HepG2 (cell line): ENCODE measurements at places on chromosomes 5 and 9. TPM values are rescaled to one million over a fixed set of nuclear protein-coding genes. Genes with fewer than 3 reads are reported as not detected.
A peak's percentile ranks its signal among the peaks of the same experiment; 100 is the strongest.

SPINK1 gene
- total RNA-seq, result 12.1 and 14.7 TPM in 2 replicates

EDIL3 gene
- not detected in 2 replicates for total RNA-seq

LECT2 gene
- total RNA-seq, result not detected in 2 replicates

TXNDC15 gene
- 33.6 and 49.9 TPM in 2 replicates for total RNA-seq

NUTM2G gene
- not detected in 2 replicates for total RNA-seq

MACROH2A1 gene
- total RNA-seq, result 141 and 158 TPM in 2 replicates

MSX2 gene
- not detected in 2 replicates for total RNA-seq

PCDHB15 gene
- total RNA-seq, result 0.22 and 0.27 TPM in 2 replicates

IL4 gene
- not detected in 2 replicates for total RNA-seq

DNA sequence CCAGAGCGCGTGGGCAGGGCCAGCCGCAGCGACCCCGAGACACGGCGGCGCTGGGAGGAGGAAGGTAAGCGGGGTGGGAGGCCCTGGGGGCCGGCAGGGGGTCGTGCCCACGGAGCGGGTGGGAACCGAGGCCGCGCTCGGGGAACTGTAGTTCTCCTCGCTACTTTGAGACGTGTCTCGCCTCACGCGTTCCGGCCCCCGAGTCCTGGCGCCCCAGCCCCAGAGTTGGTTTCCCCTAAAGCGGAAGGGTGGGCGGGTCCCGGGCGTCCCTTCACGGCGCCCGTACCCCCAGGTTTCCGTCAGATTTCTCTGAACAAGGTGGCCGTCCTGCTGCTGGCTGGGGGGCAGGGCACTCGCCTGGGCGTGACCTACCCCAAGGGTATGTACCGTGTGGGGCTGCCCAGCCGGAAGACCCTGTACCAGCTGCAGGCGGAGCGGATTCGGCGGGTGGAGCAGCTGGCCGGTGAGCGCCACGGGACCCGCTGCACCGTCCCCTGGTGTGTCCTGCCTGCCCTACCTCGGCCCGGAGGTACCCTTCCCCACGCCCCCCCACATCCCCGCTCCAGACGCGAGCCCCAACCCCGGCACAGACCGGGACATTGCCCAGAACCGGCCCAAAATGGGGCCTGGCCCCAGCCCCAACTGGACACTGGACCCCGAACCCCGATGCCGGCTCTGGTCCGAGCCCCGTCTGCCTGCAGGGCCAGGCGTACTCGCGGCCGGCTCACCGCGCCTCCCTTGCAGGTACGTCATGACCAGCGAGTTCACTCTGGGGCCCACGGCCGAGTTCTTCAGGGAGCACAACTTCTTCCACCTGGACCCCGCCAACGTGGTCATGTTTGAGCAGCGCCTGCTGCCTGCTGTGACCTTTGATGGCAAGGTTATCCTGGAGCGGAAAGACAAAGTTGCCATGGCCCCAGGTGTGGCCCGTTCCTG is 709 bp downstream of the UAP1L1 start:
- no peak for DNase-seq

- no peak for DNase-seq
Observed at GRCh38 chr5:94228791-94229190, 389.6 kb downstream of the KIAA0825 start.

GRCh38 chr5:150488519-150489359 is 19.2 kb upstream of the NDST1 start:
- DNase-seq, result no peak

GRCh38 chr9:37745970-37746369 is 7.6 kb upstream of the TRMT10B start:
- no peak for DNase-seq

- DNase-seq, result no peak
Observed at GRCh38 chr5:131899686-131900085, 45.8 kb downstream of the MEIKIN start.

DNA sequence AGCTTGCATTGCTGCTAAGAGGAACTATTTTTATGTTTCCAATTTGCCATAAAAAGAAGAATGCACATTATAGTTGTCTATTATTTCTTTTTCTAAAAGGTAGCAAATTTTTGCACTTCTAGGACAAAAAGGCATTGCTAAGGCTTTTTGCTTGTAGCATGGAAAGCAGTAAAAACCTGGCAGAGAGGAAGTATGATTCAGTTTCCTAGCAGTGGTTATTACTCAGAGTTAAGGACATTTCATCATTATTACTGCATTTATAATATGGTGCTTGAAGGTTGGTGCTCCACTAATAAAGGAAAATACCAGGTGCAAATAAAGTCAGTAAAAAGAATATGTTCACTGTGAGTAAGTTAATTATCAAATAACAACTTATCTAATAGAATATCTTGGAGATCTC is 179.8 kb upstream of the PLPPR1 start:
- no peak for DNase-seq

DNA sequence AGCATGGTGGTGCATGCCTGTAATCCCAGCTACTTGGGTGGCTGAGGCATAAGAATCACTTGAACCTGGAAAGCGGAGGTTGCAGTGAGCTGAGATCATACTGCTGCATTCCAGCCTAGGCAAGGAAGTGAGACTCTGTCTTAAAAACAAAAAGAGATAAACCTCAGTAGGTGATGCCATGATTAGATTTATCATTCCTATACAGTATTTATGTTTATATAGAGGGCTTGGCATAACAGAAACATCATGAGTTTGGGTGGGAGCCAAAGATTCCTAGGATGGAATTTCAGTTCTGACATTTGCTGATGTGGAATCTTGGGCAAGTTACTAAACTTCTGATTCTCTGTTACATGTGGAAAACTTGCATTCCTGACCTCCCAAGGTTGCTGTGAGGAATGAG is 22.3 kb downstream of the RFK start:
- no peak for DNase-seq

DNA sequence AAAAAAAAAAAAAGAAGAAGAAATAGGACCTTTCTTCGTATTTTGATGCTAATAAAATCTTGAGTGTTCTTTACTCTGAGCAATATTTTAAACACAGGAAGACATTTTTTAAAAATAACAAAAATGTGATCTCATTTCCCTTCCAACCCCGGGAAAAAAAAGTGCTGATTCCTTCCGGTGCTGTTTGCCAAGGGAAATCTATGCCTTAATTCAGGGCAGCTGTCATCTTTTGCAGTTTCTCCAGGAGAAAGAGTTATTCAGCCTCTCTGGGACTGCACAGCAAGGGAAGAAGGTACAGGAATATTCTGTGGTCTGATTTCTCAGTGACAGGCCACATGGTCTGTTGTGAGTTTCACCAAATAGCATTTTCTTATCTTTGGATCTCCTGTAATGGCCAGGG is 291.9 kb upstream of the IRX1 start:
- no peak for DNase-seq

GRCh38 chr9:97459326-97459725 is 42.1 kb upstream of the TMOD1 start:
- no peak for DNase-seq

DNA sequence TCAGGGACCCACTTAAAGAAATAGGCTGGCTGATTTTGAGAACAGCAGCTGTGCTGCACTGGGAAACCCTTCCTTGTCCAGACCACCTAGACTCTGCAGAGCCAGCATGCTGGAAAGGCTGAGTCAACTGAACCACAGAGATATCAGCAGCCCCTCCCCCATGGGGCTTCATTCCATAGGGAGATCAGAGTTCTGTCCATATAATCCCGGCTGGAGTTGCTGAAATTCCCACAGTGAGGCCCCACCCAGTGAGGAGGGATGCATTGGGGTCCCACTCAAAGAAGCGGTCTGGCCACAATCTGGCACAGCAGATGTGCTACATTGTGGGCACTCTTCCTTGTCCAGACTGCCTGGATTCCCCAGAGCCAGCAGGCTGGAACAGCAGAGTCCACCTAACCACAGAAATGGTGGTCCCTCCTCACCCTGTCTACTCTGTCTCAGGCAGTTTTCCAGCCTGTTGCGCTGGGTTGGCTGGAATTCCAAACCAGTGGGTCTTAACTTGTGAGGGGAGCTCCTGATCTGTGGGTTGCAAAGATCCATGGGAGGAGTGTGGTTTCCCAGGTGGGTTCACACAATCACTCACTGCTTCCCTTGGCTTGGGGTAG is 127.1 kb downstream of the RNF180 start:
- no peak for DNase-seq

DNA sequence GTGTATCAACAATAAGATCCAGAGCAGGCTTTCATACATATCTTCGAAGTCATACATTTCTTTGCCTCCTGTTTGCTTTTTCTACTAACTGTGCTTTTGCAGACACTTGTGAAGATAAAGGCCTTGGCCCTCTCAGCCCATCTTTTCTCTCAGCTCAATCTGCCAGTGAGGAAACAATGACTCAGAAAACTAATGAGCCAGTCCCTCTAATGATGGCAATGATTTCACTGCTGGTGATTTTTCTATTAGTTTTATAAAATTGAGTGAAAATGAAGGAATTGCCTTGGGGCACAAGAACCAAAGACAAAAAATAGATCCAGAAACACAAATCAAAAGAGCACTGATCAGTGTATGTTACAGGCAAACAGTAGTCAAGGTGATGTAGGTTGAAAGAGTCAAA is 167.7 kb upstream of the PPP2R2B start:
- DNase-seq, result no peak

- DNase-seq, result no peak
Observed at GRCh38 chr9:99185934-99186333, 35.8 kb downstream of the ALG2 start.

DNA sequence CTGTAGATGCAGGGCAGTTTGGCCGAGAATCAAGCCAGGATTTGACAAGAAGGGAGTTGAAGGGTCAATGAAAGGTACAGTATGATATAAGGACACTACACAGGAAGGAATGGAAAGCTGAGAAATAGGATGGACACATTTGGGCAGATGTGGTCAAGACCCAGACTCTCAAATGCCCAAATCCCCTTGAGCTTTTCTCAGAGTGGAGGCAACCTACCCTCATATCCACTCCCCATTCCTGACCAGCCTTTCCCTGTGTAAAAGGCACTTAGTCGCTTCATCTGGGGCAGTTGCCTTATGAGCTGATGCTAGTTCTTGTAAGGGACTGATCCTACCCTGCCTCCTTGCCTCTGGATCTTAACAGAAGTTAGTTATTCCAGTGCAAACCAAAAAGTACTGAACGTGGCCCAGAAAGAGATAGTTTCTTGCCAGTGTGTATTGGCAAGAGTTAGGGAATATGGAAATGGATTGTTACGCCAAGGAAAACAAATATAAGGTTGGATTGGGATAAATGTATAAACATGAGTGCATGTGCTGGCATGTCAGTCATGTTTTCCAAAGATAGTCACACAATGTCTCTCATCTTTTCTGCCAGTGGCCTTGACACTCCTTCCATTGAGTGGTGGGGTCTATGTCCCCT is 4.1 kb upstream of the MCCC2 start:
- no peak for DNase-seq

- no peak for DNase-seq
Observed at GRCh38 chr9:129838707-129839259, 3.5 kb downstream of the USP20 start.

- peak; percentile 3 for DNase-seq
Observed at GRCh38 chr9:115649991-115650472, 503.6 kb upstream of the PAPPA start.

DNA sequence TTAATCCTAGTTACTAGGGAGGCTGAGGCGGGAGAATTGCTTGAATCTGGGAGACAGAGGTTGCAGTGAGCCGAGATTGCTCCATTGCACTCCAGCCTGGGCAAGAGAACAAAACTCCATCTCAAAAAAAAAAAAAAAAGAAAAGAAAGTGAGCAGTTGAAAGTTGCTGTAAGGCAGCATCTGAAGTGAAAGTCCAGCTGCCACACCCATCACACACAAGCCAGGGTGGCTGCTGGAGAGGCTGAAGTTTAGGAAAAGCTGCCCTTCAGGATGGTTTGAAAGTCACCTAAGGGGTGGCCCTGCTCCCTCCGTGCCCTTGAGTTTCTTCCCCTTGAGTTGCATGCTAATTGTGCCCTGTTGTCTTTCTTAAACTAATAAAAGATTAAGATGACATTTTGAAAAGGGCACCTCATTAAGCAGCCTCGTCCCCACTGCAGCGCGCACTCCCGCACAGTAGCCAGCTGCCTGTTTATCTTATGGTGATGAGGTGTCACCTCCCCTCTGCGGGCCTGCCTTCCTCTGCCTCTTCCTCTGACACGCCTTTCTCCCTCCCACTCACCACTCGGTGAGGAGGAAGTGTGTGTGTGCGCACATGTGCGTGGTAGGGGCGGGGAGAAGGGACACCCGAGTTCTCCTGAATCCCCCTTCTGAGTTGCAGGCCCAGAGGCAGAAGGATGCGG is 104.2 kb upstream of the PANK3 start:
- no peak for DNase-seq

GRCh38 chr9:133552236-133552635 is 17.7 kb downstream of the ADAMTSL2 start:
- no peak for DNase-seq
